ENCODE measurements at places on chromosomes 2 and 18.
A peak's percentile ranks its signal among the peaks of the same experiment; 100 is the strongest.

DNA sequence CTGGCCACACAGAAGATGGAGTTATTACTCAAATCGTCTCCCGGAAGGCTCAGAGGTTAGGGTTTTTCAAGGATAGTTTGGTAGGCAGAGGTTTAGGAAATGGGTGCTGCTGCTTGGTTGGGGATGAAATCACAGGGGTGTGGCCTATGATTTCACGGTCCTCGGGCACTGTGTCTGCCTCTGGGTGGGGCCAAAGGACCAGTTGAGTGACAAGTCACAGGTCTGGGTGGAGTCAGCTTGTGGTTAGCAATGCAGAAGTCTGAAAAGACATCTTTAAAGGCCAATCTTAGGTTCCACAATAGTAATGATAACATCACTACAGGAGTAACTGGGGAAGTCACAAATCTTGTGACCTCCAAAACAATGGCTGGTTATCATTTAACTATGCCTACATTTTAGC, 387.8 kb downstream of the ZNF521 start:
- no peak for DNase-seq

DNA sequence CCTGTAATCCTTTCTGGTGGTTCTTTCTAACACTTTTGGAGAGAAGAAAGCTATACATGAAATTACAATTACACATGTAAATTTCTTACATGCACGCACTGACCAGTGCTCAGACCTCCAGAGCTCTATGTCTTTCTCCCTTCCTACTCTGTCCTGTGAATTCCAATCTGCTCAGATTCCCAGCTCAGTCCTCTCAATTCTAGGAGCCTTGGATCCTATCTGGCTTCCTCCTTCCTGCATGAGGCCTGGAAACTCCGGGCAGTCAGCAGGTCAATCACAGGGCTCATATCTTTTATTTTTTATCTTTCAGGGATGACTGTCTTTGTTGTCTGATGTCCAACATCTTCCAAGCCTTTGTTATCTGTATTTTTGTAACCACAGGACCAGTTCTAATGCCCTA, 56.0 kb downstream of the NEURL3 start:
- DNase-seq, result no peak

DNA sequence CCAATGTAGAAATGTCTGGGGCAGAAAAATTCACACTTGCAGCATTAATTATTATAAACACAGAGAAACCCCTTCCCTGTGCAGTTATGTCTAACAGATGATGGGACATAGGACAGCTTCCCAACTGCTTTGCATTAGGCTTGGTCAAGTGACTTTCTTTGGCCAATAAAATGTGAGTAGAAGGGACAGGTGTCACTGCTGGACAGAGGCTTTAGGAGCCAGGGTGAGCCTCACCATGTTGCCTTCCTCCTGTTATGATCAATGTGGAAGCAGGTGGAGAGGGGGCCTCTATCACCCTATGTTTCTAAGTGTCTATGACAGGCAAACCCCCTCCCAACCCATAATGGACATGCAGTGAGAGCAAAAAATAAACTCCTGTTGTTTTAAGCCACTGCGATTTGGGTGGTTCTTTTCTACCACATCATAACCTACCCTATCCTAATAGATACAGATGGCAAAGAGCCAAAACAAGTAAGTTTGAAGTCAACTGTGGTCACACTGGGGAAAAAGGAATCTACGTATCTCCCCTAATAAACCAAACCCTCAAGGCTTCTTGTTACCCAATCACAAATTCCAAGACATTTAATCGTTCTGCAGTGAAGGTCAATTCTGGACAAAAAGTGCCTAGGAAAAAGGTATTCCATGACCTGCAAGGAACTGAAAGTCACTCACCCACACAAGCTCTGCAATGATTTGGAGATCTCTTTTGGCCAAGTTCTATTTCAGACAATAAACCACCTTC, 28.6 kb upstream of the POU3F3 start:
- DNase-seq, result no peak

- no peak for DNase-seq
These were observed 146.0 kb downstream of the VAPA start for GRCh38 chr18:10059610-10060468.

DNA sequence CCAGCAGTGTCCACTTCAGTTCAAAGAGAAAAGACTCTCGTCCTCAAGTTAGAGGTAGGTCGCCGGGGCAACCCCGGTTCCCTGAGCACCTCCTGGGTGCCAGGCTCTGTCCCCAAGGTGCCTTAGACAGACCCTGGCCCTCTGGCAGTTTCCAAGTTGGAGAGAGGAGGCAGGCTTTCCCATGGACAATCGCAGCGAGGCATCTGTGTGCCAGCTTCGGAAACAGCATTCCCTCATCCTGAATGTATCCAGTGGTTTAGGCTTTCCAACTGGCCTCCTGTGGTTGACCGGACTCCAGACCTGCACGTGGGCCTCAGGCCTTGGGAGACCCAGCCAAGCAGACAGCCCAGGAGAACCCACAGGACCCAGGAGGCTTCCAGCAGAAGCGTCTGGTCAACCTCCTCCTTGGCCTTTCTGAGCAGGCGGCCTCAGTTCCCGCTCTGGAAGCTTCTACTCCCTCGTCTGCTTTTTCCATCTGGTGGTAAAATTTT, 70.3 kb downstream of the KCNF1 start:
- no peak for DNase-seq

- no peak for DNase-seq
These were observed 38.8 kb downstream of the AOX1 start for GRCh38 chr2:200624658-200625057.

DNA sequence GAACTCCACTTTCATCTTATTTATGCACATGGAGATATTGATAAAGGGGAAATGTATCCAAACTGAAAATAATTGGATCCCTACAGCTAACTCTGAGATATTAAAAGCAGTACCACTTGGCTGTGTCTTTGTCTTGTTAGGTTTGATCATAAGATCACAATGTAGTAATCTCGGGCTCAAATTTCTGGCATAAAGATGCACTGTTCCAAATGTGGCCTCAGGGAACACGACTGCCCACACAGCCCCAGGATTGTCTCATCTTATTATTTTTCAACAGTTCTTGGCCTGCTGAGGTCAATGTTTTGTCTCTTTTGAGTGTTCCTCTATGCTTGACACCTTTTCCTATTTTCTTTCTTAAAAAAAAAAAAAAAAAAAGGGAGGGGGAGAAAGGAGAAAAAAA, 114.1 kb downstream of the GBX2 start:
- no peak for DNase-seq

- peak; percentile 19 for DNase-seq
These were observed 2.4 kb upstream of the SERPINB10 start for GRCh38 chr18:63905361-63905760.

- no peak for DNase-seq
These were observed 421.1 kb upstream of the CELF4 start for GRCh38 chr18:37986665-37987064.

- DNase-seq, result no peak
These were observed 63.0 kb upstream of the GLI2 start for GRCh38 chr2:120672526-120673204.

- DNase-seq, result peak; percentile 54
These were observed 127.7 kb downstream of the RNF152 start for GRCh38 chr18:61765097-61765496.

DNA sequence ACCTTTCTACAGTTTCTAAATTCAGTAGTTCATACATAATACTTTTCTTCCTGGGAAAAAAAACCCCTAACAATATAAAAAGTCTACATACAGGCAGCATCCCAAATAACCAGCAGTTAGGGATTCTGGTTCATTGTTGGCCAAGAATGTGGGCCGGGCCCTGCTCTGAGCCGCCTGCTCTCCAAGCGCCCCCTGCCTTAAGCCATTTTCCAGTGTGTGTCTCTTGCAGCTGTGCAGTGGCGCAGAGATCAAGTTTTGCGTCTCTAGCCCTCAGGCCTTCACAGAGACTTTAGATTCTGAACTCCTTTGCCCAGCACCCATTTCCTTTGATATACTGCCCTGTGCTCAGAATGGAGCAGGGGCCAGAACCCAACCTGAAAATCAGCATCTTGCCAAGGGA, 32.9 kb downstream of the RMC1 start:
- peak; percentile 56 for DNase-seq

DNA sequence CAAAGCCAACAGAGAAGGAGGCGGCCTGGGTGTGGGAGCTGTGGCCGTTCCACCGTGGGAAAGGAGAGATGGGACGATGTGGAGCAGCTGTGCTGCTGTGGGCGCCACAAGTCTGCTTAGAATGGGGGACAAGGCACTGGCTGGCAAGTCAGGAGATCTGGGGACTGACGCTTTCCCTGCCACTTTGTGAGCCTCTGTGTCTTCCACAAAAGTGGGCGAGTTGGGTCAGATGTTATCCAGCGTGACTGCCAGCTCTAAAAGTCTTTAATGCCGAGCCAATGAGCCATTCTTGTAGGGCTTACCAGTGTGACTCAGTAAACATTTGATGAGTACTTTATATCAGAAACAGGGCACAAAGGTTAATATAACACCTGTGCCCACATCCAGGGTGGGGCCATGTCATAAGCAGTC, 113.6 kb upstream of the MGAT5 start:
- DNase-seq, result no peak

- DNase-seq, result no peak
These were observed 60.6 kb downstream of the CCDC93 start for GRCh38 chr2:117953231-117953630.

- no peak for DNase-seq
These were observed 51.2 kb downstream of the MTCL1 start for GRCh38 chr18:8756571-8756970.

GRCh38 chr2:70778676-70779075, 10.7 kb upstream of the ADD2 start:
- DNase-seq, result no peak

- no peak for DNase-seq
These were observed 18.1 kb upstream of the PKDCC start for GRCh38 chr2:42029639-42030199.

DNA sequence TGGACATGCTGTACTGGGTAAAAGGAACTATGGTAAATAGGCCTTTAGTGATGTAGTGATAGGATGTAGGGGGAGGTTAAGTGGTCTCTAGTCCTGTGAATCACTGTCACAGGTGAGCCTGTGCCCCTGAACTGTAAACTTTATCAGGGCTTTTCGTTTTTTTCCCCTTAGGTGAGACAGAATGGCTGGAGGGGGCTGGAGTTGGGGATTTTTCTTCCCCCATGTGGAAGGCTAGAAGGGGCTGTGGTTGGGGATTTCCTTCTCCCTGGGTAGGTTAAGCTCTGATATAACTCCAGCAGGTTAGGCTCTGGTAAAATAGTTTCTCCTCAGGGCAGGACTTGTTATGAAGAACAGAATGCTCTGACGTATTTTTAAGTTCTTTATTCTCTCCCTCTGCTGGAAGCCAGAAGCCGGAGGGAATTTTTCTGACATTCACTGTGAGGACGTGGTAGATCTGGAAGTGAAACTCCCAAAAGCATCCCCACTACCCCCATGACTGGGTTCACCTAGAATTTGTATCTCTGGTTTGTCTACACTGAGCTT, 28.5 kb downstream of the PIKFYVE start:
- DNase-seq, result peak; percentile 8
